ENCODE measurements at places on chromosomes 5 and 9.

GRCh38 chr9:3006851-3007250, 163.0 kb upstream of the PUM3 start:
- DNase-seq = no peak

- no peak for DNase-seq
Observed at GRCh38 chr5:63554191-63554590, 408.1 kb downstream of the HTR1A start.

GRCh38 chr9:131605770-131606590, 60.7 kb downstream of the PRRT1B start:
- no peak for DNase-seq

GRCh38 chr5:95927927-95928723, 33.5 kb downstream of the ELL2 start:
- no peak for DNase-seq

DNA sequence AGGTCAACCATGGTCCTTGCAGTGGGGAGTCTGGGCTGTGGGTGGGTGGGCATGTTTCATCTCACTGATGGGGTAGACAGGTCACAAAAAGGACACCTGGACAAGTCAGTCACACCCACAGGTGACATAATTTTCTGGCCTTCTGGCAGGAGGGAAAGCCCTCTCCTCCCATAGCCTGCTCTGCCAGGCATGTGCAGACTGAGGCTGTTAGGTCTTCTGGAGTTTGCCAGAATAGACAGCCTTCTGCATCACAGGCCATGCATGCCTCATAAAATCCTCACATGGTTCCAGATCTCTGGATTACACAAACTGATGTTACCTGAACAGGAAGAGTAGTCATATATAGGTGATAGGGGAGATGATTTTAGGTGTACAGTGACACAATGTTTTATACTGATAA, 49.1 kb downstream of the ARHGAP26 start:
- no peak for DNase-seq

DNA sequence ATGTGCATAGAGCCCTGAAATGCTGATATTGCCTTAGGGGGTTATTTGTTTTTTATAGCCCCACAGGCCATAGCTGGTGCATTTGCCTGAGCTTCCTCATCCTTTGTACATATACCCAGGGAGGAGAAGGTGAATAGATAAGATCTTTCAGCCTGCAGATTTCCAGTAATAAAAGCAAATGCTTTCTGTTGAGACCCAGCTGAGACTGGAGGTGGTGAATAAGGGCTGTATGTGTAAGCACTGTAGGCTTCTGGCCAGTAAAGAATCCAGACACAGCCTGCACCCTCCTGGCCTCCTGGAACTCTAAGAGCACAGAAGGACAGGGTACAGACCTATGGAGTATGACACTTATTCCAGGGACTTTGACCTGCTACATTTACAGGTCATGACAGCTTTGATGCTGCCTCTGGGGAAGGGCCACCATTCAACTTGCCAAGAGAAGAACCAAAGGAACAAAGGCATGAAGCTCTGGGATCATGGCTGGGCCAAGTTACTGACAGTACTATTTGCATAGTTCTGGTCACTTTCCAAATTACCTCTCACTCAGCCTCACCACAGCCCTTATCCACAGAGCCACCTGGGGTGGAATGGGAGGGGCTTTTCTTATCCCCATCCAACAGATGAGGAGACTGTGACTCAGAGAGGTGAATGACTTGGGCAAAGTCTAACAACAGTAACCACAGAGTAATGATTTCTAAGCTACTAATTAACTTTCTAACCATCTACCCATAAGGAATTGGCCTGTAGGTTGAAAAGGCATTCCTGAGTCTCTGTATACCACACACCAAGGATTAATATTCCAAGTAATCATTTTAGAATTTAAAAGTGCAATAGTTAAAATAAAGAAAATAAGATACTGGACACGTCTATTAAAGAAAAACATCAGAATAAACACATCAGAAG, 604.5 kb upstream of the KLF4 start:
- DNase-seq = no peak

DNA sequence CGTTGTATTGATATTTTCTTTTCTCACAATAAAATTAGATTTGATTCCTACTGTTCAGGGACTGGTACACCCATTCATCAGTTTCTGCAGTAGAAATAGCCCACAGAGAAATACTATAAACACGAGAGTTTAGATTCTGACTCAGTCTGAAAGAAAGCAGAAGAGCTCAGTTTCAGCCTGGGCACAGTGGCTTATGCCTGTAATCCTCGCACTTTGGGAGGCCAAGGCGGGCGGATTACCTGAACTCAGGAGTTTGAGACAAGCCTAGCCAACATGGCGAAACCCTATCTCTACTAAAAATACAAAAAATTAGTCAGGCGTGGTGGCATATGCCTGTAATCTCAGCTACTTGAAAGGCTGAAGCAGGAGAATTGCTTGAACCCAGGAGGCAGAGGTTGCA, 8.6 kb downstream of the ITK start:
- DNase-seq = no peak

- no peak for DNase-seq
Observed at GRCh38 chr5:119537704-119538103, 85.4 kb downstream of the HSD17B4 start.

DNA sequence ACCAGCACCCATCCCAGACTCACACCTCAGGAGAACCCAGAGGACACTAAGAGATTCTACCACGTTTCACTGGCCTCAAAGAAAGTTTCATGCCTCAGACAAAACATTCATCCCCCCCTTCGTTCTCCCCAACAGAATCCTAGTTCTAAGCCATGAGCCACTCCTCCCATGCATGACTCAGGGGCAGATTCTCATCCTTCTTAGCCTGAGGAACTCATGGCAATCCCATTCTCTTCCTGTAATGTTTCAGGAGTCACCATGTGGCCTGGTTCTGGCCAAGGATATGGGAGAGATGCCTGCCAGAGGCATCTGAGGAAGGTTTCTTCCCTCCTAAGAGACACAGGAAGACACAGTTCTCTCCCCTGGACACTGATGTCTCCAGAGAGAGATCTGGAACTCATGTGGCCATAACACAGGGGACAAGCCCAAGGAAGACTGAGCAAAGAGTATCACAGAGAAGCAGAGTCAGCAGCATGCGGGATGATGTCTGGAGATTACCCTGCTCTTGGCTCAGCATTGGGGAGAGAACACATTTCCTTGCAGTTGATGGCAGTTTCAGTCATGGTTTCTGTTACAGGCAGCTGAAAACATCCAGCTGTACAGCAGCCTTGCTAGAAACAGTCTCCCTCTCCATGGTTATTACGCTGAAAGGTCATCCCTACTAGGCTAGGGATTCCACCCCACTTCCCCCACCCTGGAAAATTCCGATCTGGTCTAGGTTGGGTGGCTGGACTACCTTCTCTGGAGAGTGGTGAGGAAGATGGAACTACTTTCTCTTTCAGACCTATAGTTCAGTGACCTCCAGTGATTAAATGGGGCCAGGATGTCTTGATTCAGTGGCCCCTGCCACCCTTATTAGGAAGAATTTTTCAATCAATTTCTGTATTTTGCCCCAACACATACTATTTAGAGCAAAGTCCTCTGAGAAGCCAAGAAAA, 115.4 kb downstream of the ZNF608 start:
- no peak for DNase-seq

- no peak for DNase-seq
Observed at GRCh38 chr9:16401701-16402100, 468.8 kb downstream of the BNC2 start.

- no peak for DNase-seq
Observed at GRCh38 chr9:91427873-91428272, 4.2 kb upstream of the NFIL3 start.

DNA sequence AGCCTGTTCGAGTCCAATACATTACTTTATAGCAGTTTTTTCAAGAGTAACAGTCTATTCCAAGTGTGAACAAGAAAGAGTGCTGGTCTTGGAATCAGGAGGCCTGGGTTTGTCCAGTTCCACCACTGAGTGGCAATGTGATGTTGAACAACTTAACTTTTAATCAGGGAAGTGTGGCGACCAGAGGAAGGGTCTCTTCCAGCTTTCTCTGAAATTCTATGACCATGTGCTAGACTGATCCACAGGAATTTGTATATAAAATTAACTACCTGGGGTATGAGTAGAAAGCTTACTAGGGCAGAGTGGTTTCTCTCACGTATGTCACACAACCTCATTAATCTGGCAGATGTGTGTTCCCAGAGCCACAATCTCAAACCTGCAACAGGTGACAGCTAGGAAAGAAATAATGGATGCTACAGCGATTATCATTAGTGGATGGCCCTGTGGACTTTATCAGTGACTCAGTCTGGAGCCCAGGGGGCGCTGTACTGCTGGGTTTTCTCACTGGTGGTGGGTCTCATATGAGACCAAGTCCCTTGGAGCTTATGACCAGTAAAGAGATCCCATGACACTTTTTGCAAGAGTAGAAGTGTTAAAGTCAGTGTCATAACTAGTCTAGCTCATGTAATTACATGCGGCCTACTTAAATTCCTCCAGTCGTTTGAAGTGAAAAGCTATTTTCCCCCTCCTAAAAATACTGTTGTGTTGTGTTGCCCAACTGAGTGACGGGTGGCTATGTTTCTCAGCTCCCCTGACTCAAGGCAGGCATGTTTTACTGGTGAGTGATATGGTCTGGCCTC, 116.5 kb downstream of the GDNF start:
- no peak for DNase-seq

DNA sequence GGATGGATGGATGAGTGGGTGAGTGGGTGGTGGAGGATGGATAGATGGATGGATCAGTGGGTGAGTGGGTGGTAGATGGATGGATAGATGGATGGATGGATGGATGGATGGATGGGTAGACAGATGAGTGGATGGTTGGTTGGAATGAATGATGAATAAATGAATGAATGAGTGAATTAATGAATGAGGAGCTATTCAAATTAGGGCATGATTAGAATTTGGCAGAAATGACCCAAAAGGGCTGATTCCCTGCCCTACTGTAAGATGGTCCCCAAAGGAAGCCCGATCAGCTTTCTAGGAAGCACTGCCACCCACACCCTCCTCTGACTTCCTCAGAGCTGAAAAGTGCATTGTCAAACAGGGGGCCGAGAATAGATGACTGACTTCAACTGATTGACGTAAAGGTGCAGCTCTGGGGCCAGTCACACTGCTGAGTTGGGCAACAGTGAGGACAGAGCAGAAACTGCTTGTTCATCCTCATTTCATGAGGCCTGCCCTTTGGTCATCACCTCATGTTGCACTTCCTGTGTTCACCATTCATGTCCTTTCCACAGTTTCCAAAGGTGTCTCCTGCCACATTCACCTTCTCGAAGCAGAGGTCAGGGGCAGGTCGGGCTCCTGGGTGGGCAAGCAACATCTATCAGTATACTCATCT, 34.3 kb downstream of the NIPAL4 start:
- DNase-seq = no peak

- DNase-seq = no peak
Observed at GRCh38 chr5:111942201-111942600, 185.2 kb upstream of the NREP start.

DNA sequence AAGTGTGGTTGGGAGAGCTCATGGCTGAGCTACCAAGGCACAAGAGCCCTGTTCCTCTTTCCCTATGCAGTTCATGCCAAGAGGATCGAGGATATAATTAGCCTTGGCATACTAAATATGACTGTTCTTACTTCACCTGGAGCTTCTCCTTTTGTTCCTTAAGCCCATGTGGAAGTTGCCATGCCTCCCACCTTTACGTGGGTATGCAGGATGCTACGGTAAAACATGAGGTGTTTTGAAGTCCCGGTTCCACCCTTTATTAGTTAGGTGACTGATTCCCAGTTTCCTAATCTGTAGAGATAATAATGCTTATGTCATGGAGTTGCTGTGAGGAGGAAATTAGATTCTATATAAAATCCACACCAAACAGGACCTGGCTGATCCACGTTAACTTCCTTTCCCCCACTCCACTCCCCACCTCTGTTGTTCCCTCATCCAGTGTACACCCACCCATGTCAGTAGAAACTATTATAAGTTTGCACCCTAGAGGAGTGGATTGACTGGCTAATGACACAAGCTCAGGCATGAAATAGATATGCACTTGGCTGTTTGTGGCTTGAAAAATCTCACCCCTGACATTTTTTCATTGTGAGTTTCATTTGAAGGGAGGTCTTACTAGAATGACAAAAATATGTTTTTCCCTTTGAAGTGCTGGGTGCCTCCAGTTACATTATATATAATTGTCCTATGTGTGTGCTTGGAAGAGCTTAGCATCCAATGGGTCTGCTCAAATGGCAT, 36.8 kb upstream of the SHOC1 start:
- DNase-seq = no peak

DNA sequence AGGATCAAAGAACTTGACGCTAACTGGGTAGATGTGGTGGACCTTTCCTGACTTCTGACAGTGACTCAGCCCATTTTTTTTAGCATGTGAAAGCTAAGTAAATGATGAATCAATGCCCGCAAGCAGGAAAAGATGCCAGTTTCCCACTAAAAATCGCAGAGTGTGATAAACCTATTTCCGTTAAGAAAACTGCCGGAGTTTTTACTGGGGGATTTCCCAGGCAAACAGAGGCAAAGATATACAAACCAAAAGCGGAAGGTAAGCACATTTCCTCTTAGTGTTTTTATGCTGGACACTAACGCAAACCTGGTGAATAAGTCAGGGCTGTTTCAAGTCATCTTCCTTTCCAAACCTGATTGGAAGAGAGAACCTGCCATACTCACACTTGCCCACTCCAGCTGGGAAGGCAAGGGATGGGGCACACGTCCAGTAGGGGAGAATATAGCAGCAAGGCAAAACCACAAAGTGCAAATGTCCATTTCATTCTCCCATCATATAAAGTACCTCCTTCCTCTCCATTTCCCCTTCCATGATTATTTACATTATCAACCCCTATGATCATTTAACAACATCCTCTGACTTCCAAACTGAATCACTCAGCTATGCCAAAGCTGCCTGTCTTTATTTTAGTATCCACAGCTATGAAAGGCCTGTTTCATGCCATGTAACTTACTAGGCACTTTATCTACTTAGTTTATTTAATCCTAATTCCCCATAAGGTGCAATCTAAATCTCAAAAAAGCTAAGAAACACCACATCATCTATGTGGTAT, 349.7 kb upstream of the RFX3 start:
- DNase-seq = no peak

DNA sequence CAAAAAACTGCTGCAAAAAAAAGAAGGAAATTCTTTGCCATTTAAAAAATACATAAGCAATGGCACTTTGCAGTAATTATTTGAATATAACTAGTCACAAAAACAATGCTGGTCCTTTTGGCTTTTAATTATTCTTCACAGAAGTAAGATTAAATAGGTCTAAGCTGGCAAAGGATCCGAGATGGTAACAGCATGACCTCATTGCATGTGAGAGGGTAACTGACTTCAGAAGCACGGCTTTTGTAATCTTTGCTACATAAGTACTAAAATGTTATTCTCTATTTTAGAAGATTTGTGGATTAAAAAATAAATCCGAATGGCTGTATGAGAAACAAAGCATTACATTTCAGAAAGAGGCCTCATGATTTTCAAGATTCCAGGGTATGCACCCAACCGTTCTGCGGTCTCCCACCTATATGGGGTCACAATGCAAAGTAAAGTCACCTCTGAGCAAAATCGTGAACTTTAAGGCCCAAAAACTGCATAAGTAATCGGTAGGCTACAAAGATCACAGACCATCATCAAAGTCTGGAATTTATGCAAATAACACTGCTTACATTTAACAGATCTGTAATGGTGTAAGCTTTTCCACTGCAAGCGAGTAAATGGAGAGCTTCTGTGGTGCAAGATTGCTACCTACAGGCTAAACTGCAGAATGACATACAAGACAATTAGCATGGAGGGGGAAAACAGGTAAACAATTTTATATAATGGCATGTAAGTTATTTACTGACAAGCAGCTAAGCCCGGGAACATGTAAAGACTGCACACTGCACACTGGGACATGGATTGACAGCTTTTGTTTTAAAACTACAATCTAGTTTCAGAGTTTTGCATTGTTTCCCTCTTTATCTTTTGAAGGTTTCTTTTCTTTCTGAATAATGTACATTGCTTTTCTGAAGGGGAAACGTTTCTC, 231.6 kb downstream of the SLF1 start:
- DNase-seq = peak; percentile 8

GRCh38 chr5:83645936-83646335, 74.7 kb downstream of the HAPLN1 start:
- no peak for DNase-seq
